Cerebellum (tissue), 4 donors: ENCODE measurements at places on chromosomes 4 and X. TPM values are rescaled to one million over a fixed set of nuclear protein-coding genes. Genes with fewer than 3 reads are reported as not detected.

AKAP4 gene
- total RNA-seq = not detected

GAGE12J gene
- not detected for total RNA-seq

TXK gene
- 0.27 TPM for total RNA-seq

RAB9B gene
- 24.1 TPM for total RNA-seq

RHOXF2 gene
- not detected for total RNA-seq

XAGE2 gene
- total RNA-seq = not detected

HTN1 gene
- not detected for total RNA-seq

FAM236D gene
- total RNA-seq = not detected
